ENCODE measurements at places on chromosomes 6 and 20.

GRCh38 chr6:134511984-134512683 is 194.2 kb upstream of the SGK1 start:
- DNase-seq = no peak

DNA sequence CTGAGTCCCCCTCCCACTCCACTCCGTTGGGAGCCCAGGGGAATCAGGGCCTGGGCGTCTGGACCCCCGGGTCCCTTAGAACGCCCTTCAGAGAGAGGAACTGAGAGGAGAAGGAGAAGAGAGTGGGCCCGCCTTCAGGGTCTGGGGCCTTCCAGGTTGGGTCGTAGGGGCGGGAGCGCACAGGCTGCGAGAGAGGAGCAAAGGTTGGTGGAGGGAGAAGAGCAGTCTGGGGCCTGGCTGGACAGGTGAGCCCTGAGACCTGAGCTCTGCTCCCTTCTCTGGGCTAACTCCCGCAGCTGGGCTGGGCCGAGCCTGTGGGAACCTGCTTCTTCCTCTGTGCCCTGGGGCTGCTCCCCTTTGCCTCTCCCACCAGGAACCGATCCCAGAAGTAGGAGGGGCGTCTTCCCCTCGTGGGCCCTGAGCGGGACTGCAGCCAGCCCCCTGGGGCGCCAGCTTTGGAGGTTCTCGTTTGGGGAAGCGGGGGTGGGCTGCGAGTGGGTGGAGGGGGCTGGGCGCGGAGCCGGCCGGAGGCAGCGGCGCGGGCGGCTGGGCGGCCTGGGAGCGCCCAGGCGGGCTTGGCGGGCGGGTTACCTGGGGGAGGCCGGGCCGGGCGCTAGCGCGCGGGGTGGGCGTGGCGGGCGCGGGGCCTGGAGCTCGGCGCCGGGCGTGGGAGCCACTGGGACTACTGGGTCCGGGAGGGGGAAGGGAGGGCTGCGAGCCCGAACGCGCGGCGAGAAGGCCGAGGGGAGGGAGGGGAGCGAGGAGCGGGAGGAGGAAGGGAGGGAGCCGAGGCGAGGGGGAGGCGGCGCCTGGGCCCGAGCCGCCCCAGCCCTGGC is at the start of gene DDR1:
Gene DDR1, plus strand, starts transcription at position 835 of the 836 bp plus-strand sequence. CDS start 4,211 bp downstream, outside the sequence.
- DNase-seq = no peak

DNA sequence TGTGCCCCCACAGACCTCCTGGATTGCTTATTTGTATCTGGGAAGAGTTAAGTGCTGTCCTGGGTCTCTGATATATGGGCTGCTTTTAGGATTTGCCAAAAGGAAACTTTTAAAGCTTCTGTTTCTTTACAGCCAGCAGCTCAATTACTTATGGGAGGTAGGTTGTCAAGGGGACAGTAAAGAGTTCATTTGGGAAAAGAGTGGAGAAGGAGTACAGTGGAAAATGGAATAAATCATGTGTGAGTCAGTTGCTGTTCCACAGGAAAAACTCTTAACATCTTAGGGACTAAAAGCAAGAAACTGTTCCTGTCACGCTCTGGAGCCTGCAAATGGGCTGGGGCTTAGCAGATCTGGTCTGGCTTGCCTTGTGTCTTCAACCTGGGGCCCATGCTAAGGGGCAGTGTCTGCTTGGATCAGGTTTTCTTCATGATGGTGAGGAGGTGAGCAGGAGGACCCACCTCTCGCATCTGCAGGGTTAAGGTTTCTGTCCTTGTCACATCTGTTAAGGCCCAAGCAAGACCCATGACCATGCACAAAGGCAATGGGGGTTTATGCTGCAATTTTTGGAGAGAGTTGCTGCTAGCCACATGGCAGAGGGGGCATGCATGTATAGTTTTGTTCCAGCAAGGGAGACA is 8.7 kb upstream of the CST1 start:
- DNase-seq = no peak

DNA sequence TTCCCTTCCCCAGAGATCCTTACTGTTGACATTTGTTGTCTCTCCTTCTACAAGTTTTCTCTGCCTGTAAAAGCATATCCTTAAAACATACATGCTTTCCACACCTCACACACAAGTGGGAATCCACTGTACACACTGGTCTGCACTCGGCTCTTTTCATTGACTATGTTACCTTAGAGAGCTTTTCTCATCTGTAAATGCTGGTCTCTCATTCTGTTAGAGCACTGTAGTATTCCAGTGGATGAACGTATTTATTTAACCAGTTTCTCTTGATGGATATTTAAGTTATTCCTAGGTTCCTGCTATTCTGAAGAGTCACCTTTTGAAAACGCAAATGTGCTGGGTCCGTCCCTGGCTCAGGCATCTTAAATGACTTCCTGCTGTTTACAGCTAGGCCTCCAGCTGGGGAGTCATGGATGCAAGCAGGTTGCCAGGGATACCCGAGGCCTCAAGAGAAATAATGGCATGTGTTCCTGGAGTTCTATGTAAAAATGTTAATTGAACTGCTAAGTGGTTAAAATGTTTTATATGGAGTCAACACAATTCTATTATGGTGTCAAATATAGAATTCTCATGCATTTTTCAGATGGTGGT is 61.1 kb upstream of the TGM3 start:
- no peak for DNase-seq

DNA sequence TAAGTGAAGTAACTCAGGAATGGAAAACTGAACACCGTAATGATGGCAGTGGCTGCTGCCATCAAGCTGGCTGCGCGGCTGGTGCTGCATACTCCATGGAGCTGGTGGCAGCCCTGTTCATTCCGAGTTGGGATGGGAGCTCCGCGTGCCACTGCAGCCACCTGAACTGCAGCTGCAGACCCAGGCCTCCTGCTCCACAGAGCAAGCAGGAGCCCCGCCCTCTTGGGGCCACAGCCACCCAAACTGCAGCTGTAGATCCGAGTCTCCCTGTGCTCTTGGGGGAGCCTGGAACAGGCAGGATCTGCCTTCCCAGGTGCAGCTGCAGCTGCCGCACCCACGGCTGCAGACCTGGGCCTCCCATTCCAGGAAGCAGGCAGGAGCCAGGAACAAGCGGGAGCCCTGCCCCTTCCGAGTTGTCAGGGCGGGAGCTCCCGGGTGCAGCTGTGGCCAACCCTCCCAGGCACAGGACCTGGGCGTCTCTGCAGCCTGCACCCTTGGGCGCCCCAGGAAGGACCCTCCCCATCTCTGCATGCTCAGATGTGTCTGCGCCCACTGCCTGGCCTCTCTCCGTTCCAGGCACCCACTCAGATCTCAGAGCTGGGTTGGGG is 120.2 kb downstream of the GMPR start:
- no peak for DNase-seq

DNA sequence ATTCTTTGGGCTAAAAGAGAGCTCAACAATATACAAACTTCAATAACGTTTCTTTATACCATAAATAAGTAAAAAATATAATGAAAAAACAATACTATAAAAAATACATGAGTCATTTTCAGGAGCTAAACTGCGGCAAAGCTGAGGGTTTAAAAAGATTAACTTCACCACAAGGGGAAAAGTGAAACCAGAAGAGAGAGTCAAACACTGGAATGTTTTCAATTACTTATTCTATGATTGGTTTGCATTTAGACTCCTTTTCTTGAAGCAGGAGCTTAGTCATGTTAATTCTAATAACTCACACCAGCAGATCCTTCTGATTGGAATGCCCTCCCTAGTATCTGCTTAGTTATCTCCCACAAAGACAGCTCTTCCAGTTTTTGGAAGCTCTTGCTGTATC is 627.3 kb downstream of the UTRN start:
- no peak for DNase-seq

GRCh38 chr6:27275025-27275956 is 27.8 kb downstream of the PRSS16 start:
- DNase-seq = no peak

DNA sequence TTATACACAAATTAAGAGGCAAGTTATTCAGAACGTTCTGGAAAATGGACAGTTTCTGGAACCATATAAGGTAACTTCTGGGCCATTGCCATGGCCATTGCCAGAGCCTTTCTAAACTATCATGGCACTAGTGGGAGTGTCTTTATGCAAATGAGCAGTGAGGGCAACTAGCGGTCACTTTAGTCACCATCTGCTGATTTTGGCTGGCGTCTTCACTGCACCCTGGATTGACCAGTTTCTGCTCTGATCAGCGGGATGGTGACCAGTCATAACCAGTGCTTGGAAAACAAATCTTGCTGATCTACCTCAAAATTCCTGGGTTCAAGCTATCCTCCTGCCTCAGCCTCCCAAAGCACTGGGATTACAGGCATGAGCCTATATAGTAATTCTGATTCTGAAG is 7.3 kb upstream of the SNTA1 start:
- no peak for DNase-seq

DNA sequence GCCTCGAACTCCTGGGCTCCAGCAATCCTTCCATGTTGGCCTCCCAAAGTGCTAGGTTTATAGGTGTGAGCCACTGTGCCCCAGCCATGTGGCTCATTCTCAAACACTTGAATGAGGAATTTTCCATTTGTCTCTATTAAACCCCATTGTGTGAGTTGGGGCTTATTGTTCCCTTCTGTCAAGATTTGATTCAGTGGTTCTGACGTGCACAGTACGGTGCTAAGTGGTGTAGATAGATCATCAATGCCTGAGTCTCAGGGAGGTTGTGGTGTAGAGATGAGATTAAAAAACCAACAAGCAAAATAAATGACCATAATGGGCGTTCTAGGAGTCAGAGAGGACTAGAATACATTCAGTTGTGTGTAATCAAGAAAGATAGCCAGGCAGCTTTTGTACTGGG is 335.6 kb downstream of the PRL start:
- no peak for DNase-seq

DNA sequence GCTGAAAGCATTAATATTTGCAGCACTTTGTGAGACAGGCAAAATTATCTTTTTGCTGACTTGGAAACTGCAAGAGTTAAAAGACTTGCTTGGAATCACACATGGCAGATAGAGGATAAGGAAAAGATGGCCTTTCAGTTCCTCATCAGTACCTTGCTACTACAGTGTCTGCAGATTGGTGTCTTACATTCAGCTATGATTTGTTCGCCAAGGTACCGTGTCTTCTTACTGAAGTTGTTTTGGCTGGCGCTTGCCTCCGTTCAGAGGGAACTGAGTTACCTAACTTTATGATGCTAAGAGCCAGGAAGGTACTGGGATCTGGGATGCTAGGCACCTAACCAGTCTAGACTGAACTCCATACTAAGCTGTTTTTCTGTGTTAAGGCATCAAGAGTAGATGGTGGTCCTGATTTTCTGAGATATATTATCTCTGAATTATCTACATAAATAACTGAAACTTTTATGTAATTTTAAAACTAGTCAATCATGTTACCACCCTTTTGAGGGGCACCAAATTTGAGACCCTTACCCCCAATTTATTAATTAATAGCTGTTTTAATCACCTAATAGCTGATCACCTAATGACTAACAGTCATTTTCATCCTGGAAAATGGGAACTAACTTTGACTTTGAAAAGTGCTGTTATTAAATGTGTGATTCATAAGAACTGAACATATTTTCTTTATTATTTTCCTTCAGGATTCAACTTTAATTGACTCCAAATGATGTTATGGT is 2.5 kb downstream of the WTAP start:
- no peak for DNase-seq

DNA sequence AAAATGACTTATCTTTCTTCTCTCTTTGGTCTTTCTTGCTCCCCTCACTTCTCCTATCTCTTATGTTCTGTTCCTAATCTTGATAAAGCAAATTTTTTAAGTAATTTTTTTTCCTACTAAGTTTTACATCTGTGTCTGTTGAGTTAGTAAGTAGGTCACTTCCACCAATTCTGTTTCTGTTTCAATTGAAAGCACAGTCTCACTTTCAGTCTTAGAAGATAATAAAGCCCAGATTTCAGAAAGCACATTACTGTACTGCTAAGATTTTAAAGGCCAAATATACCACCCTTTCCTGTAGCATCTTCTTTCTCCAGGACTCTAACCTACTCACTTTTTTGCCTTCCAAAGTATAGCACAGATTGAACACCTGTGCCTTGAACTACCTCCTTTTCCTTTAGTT is 866.1 kb upstream of the ADGRB3 start:
- no peak for DNase-seq

GRCh38 chr6:44442236-44442635 is 54.7 kb downstream of the CDC5L start:
- no peak for DNase-seq

- no peak for DNase-seq
Measured at GRCh38 chr20:40008177-40008576, 680.9 kb downstream of the MAFB start.

- no peak for DNase-seq
Measured at GRCh38 chr6:138129190-138129589, 22.0 kb upstream of the PERP start.

GRCh38 chr6:37589941-37590340 is 90.2 kb upstream of the CCDC167 start:
- no peak for DNase-seq

- no peak for DNase-seq
Measured at GRCh38 chr6:157741321-157741947, 81.6 kb upstream of the SNX9 start.

GRCh38 chr6:8686077-8686476 is 250.7 kb upstream of the SLC35B3 start:
- no peak for DNase-seq

DNA sequence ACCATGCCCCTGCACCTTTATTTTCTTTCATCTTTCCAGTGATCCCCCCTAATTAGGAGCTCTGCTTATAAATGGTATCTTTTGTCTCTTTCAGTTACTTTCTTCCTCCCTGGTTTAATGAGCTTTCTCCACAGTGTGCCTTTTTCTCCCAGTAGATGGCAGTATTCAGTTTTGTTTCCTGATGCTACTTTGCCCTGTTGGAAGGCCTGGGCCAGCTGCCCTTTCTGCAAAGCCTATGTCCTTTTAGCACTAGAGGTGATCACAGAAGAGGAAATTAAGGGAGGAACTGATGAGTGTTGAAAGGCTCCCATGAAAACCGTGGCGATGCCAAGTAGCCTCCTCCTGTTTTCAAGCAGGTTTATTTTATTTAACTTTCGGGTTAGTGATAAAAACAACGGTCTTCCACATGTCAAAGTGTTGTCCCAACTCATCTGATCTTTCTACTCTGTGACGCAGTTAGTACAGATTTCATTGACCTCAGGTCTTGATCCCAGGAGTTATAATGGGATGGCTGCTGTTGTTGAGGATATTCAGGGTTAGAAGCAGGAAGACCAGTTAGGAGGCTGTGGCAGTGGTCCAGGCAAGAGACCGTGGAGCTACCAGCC is 184.2 kb upstream of the BMP2 start:
- DNase-seq = no peak

DNA sequence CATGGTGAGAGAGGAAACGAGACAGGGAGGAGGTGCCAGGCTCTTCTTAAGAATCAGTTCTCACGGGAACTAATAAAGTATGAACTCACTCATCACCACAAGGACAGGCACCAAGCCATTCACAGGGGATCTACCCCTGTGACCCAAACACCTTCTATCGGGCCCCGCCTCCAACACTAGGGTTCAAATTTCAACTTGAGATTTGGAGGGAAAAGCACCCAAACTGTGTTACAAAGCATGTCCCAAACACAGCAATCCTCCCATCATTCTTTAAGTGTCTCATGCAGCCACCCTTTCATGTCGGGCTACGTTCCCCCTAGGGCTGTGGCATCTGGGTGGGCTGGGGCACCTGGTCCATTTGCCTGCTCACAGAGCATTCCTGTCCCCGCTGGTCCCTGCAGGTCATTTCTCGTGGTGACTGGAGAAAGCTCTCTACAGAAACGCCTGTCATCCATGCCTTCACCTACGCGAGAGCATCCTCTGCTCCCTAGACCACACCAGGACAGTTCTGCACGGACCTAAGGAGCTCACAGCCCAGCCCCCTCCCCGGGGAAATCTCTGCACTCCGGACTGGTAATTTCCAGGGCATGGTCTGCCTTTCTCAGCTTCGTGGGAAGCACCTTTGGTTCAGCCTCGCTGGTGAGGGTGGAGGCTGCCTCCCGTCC is 79.6 kb downstream of the TTLL2 start:
- no peak for DNase-seq

GRCh38 chr20:62685781-62686555 is 22.7 kb upstream of the NTSR1 start:
- DNase-seq = no peak

Data from activated CD8-positive, alpha-beta memory T cell treated with anti-CD3 and anti-CD28 coated beads for 1 hour (primary cell).